ENCODE measurements at places on chromosomes 3 and 15.
A peak's percentile ranks its signal among the peaks of the same experiment; 100 is the strongest.

DNA sequence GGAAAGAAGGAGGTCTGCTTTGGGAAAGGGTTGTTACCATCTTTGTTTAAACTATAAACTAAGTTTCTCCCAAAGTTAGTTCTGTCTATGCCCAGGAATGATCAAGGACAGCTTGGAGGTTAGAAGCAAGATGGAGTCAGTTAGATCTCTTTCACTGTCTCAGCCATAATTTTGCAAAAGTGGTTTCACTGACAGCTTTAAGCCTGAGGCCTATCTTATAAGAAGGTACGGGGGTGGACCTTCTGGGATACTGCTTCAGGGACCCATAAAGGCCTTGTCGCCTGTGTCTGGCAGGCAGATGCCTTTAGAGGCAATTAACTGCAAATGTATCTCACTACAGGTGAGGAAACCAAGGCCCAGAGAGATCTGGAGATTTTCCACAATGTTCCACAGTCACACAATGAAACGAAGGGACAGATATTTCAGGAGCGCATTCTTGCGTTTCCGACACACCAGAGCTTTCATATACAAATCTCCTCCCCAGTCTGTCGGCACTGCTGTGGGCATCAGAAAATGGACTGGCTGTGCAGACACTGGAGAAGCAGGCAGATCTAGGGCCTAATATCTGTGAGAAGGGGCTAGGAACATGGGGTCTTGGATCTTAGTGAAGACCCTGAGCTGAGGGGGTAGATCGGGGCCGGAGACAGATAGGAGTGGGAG is 169.5 kb upstream of the SMAD3 start:
- no peak for DNase-seq

GRCh38 chr3:32422943-32423342 is 31.3 kb downstream of the CMTM7 start:
- no peak for DNase-seq

DNA sequence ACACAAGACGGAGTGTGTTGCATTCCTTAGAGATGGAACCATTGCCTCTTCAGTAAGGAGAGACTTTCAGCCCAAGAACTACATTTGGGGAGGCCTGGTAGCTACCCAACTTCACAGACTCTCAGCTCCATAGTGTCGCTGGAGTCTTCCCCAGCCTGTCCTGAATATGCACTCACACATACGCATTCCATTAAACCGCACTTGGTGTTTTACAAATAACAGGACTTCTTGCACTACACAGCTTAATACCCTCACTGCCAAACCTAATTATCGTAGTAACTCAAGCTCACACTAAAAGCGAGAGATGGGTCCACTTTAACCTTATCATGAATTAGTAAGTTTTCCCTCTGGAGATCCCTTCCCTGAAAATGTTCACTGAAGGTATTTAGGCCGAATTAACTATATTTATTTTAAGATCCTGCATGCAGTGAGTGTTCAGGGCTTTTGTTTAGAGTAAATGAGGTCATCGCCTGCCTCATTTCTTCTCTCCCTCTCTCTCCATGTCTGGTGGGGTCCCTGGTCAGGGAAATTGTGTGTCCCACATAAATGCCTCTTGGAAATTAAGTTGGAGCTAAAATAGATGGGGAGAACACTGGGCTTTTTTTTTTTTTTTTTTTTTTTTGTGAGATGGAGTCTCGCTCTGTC is 171.9 kb downstream of the FAM43A start:
- no peak for DNase-seq

DNA sequence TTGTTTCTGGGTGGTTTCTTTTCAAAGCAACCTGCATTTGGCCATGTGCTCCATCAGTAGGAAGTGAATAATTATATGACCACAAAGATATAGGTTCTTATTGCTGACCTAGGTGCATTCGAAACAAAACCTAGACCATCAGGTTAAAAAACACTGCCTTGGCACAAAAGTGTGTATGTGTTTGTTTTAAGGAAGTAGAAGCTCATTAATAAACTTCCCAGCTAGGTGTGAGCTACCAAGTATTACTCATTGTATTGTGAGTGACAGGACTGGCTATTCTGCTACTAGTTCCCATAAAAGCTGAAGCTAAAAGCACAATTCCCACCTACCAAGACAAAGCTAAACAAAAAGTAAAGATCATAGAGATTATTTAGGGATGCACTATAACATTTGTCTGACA is 168.2 kb downstream of the TP63 start:
- no peak for DNase-seq

DNA sequence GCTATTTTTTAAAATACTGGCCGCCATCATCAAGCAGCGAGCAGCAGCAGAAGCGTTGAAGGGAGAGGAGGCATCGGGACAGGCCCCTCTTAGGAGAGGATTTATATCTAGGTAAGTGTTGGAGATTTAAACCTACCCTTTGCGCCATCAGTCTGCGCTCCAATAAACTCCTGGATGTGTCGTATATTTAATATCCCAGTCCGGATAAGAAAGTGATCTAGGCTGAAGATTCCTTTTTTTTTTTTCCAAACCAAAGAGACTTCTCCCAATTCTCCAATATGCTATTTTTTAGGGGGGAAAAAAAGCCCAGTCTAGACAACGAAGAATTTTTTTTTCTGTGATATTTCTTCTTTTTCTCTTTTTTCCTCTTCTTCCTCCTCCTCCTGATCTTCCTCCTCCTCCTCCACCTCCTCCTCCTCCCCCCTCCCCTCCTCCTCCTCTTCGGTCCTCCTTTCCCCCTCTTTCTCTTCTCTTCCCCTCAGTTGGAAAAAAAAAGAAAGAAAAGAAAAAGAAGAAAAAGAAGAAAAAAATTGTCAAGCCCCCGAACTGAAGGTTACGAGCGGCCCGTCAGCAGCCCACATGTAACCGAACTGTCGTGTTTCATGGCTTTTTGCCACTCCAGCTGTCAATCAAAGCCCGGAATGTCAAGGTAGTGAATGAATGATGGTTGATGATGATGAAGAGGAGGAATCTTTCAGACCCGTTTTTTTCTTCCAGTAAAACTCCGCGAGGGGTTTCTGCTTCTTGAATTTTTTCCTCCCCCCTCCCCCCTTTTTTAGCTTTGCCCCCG is 835 bp downstream of the MEIS2 start:
- DNase-seq, result no peak

- no peak for DNase-seq
Observed at GRCh38 chr3:3286014-3286413, 106.5 kb upstream of the CRBN start.

DNA sequence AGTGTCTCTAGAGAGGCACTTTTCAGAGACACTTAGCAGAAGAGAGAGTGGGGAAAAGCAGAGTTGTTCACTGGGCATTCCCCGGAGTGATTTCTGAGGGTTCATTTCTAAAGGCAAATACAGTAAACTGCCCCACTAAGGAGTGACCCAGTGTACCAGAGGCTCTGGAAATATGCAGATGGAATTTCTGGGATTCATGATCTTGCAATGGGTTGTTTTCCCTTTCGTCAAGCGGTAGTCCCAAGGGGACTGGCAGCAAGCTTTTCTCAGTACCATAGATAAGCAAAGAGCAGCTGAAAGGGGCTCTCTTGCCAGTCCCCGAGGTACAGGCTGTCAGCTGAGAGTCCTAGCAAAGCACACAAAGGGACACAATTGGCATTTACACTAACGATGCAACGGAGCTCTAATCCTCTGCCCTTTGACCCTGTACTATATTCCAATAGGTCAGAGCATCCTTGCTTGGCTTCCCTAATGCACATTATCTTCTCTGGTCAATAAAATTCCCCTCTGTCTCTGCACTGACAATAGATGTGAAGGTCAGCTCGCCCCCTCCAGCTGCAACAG is 155.6 kb downstream of the SEMA6D start:
- no peak for DNase-seq

DNA sequence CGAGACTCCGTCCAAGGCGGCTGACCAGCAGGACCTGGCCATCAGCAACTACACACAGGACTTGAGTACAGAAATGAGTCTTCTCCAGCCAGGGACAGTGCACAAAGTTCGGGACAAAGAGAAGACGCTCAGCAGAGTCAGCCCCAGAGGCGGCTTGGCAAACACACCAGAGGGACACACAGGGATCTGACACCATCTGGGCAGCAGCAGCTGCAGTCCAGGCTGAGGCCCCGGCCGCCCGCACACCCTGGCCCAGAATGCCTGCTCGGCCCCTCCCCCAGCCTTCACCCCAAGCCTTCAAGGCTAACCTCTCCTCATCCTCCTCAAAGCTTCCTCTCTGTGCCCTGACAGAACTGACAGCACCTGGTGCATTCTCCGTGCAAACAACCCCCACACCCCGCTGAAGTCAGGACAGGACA is 61.1 kb downstream of the XXYLT1 start:
- no peak for DNase-seq

DNA sequence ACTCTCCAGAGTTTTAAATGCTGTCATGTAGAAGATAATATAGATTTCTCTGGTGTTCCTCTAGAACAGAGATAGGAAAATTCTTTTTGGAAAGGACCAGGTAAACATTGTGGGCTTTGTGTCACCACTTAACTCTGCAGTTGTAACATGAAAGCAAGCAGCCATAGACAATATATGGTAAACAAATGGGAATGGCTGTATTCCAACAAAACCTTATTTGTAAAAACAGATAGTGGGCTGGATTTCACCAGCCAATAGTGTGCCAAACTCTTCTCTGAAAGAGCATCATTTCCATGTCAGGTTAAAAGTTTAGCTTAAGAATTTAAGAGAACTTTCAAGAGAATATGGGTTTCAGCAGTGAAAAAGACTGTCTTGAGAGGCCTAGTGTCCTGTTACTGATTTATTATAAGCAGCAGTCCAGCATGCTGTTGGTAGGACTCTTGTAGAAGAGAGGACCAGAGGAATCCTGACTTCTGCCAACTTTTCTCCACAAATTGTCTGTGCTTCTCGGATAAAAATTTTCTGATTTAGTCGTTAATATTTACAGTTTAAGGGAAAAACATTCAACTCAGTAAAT is 107.7 kb downstream of the TCF12 start:
- no peak for DNase-seq

DNA sequence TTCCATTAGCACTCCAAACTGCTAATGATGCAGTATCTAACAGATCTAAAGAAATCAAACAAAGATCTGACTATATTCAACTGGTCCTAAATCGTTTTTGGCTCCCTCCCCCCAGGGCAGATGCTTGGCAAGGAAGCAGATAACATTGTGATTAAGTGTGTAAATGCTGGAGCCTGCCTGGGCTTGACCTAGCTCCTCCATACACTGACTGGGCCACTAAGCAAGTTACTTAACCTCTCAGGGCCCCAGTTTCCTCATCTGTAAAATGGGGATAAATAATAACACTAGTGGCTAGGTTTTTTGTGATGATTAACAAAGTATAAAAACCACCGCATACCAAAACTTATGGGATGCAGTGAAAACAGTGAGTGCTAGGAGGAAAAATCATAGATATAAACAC is 9.2 kb downstream of the EID1 start:
- DNase-seq, result no peak

GRCh38 chr3:55172913-55173312 is 245.1 kb upstream of the LRTM1 start:
- no peak for DNase-seq

DNA sequence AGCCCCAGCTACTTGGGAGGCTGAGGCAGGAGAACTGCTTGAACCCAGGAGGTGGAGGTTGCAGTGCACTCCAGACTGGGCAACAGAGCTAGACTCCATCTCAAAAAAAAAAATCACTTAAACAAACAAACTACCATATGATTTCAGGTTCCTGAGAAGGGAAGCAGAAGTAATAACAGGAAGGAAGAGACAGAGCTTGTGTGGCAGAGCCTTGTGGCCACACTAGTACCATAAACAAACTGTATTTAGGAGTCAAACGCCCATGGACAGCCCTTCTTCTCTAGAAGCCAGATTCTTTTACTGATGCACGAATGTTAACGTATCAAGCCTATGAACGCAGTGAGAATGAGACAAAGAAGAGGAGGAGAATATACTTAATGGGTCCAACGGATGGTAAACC is 12.0 kb downstream of the MTMR10 start:
- no peak for DNase-seq

GRCh38 chr15:100095541-100096247 is 246.1 kb downstream of the ADAMTS17 start:
- no peak for DNase-seq

DNA sequence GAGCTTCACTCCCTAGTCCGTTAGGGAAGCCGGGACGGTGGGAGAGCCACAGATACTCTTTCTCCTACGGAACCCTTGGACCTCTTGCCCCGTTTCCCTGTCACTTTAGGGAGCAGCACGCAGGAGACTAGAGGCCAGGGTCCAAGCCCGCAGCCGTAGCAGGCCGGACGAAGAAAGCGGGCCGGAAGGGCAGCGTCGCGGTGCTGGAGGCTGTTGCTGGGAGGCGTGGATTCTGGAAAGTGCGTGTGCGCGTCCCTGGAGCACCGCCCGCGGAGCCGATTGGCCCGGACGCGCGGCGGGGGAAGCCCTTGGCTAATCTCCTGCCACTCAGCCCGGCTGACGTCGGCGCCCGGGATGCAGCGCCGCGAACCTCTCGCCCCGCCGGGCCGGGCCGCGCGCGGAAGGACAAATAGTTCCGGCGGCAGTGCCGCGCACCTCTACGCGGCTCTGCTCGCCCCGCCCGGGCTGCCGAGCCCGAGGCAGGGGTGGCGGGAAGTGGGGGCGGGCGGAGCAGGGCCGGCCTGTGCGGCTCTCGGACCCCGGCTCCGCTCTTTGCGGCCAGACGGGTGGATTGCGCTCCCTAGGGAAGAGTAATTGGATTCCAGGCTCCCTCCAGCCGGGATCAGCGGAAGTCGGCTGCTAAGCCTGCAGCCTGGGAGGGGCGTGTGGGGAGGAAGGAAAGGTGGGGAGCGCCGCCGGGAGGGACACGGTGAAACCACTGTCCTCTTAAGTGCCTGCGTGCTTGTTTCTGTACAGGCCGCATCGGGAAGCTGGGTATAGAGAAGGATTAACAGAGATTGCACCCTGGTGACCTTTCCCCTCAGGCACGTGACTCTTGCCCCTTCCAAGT is 31.3 kb upstream of the TCF12 start:
- DNase-seq, result peak; percentile 96

GRCh38 chr3:62999791-63000190 is 124.6 kb upstream of the CADPS start:
- DNase-seq, result no peak

- DNase-seq, result no peak
Observed at GRCh38 chr3:187013159-187013716, 82.9 kb downstream of the ST6GAL1 start.

DNA sequence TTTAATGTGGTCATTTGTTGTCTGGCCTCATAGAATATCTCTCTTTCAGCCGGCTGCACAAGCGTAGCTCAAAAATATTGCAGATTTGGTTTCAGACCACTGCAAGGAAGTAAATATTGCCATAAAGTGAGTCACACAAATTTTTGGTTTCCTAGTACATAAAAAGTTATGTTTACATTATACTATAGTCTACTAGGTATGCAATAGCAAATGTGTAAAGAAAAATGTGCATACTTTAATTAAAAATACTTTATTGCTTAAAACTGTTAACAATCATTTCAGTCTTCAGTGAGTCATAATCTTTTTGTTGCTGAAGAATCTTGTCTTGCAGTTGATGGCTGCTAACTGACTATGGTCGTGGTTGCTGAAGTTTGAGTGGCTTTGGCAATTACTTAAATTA is 425.1 kb upstream of the ROBO1 start:
- no peak for DNase-seq

GRCh38 chr3:171690281-171690680 is 120.0 kb downstream of the PLD1 start:
- no peak for DNase-seq
